ENCODE measurements at places on chromosomes 7 and 10. TPM values are rescaled to one million over a fixed set of nuclear protein-coding genes. Genes with fewer than 3 reads are reported as not detected.

- H3K27me3 ChIP-seq = no peaks in the 10 kb centered on the region
- no peak within 1 kb of the TSS for H3K27ac ChIP-seq
- H3K4me1 ChIP-seq = peaks cover 3% of the 10 kb centered on the region
- H3K4me3 ChIP-seq = no peak within 1 kb of the TSS
- no peak for DNase-seq
Observed at GRCh38 chr7:100573691-100574361, at the start of gene SAP25. TSS of gene SAP25 (minus strand) at chr7:100573900. CDS start at chr7:100573742, 158 bp downstream.

The CALN1 gene
- total RNA-seq = 0.49 TPM

- H3K4me1 ChIP-seq = no peaks in the 10 kb centered on the region
- no peaks in the 10 kb centered on the region for H3K36me3 ChIP-seq
- no peak overlapping the region for H3K4me3 ChIP-seq
- H3K27me3 ChIP-seq = no peaks in the 10 kb centered on the region
- no peak overlapping the region for H3K27ac ChIP-seq
Observed at GRCh38 chr10:33146189-33147012, 188.1 kb downstream of the NRP1 start.

- no peak overlapping the region for H3K4me3 ChIP-seq
- H3K27ac ChIP-seq = no peak overlapping the region
Observed at GRCh38 chr10:5148678-5149032, 36.3 kb downstream of the AKR1C8 start.

DNA sequence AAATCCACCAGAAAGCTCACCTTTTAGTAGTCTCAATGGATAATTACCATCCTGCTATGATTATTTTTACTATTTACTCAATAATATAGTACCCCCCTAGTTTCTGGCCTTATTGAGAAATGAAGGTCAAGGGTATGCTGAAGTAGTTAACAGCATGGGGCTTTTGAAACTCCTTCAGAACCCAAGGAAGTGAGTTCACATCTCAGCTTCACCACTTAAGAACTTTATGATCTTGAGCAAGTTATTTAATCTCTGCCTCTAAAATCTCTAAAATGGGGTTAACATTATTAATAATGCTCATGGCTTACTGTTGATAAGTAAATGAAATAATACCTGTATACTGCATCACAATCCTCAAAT, 5.8 kb downstream of the MTPN start:
- DNase-seq = no peak
- H3K36me3 ChIP-seq = no peaks in the 10 kb centered on the region
- H3K27ac ChIP-seq = no peak overlapping the region
- H3K27me3 ChIP-seq = no peaks in the 10 kb centered on the region
- no peak overlapping the region for H3K4me3 ChIP-seq

GRCh38 chr7:151632750-151633515, 113.2 kb upstream of the RHEB start:
- H3K27me3 ChIP-seq = no peaks in the 10 kb centered on the region
- peak; percentile 39 for DNase-seq
- H3K27ac ChIP-seq = peak overlapping the region; percentile 87
- H3K4me3 ChIP-seq = peak overlapping the region; percentile 69
- no peaks in the 10 kb centered on the region for H3K4me1 ChIP-seq

The PPP1R3C gene
- total RNA-seq = 55.2 TPM

DNA sequence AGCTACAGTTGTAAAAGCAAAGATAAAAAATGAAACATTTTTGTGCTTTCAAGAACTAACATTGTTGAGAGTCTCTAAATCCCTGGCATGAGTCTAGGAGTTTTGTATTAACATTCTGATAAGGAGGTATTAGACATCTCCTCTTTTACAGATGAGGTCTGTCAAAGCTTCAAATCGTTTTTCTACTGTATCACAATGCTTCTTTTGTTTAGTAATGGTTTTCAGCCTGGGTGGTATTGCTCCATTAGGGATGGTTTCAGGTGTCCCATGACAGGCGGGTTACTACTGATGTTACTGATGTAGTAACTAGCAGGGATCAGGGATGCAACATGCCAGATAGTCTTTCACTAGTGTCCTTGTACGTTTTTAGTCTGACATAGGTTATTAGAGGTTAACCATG, 27.4 kb downstream of the STAM start:
- no peaks in the 10 kb centered on the region for H3K27me3 ChIP-seq
- no peak overlapping the region for H3K4me3 ChIP-seq

Measured in uterus (tissue), 4 donors.